ENCODE measurements at places on chromosomes 6 and 20.

- DNase-seq = no peak
Measured at GRCh38 chr20:60535211-60535610, 577.0 kb downstream of the CDH26 start.

DNA sequence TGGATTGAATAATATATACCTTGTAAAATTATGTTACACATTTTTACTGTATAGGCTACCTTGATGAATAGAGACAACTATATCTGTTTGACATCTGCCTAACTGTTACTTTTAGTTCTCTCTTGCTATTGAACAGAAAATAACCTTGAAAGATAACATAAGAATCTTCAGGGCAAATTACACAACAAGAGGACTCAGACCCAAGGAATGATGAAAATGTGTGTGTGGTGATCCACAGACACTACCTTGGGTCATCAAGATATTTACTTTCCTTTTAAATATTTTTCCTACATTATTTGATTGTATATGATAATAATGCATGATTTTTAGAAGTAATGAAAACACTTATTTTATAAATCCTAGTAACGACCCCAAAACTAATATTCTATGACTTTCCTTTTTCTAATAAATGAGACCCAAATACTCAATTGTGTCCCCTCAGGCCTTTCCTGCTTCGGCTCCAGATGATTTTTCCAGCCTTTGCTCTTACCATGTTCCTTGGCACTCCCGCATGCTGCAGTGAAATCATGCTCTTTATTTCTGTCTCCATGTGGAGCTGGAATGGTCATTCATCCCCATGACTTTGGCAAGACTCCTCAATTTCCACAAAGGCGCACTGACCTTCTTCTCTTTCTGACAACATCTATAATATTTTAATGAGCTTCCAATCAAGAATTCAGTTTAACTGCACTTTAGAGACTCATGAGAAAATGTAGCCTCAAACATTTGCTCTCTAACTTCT is 187.6 kb downstream of the EPM2A start:
- DNase-seq = no peak

DNA sequence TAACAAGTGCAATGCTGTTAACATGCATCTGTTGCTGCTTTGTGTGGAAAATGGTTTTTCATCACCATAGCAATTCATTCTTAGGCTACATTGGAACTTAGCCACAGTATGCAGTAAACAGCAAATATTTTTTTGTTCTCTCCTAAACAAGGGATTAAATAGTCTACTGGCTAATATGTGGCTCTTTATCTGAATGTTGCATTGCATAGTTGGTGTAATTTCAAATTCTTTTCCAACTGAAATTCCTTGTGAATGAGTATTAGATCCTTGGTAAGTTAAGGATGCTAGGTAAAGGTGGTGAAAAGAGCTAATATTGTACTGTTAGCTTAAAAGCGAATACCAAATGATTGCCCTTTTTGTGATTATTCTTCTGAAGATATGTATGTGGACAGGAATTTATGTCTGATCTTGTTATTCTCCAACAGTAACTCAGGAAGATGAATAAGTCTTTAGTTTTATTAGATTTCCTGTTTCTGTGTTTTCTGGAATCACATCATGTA is 958 bp downstream of the MLIP start:
- DNase-seq = no peak

DNA sequence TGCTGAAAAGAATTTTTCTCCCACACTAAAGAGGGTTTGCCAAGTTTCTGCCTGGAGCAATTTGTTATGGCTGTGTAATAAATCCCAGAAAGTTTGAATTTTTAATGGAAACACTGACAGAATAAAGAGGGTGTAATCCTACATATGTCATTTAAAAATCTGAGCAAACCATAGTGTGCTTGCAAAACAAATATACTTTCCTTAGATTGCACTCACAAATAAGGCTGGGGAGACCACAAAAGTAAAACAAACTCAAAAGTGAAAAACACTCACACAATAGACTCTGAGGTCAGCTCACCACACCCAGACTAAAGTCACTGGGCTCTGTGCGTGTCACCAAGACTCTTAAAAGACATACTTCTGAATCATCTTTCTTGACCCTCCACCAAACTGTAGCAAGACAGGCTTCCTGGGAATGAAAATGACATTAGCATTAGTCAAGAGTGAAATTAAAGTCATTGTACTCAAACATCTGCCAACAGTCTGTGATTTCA is 4.8 kb upstream of the ATXN1 start:
- no peak for DNase-seq

- DNase-seq = no peak
Measured at GRCh38 chr20:60331688-60332300, 373.6 kb downstream of the CDH26 start.

DNA sequence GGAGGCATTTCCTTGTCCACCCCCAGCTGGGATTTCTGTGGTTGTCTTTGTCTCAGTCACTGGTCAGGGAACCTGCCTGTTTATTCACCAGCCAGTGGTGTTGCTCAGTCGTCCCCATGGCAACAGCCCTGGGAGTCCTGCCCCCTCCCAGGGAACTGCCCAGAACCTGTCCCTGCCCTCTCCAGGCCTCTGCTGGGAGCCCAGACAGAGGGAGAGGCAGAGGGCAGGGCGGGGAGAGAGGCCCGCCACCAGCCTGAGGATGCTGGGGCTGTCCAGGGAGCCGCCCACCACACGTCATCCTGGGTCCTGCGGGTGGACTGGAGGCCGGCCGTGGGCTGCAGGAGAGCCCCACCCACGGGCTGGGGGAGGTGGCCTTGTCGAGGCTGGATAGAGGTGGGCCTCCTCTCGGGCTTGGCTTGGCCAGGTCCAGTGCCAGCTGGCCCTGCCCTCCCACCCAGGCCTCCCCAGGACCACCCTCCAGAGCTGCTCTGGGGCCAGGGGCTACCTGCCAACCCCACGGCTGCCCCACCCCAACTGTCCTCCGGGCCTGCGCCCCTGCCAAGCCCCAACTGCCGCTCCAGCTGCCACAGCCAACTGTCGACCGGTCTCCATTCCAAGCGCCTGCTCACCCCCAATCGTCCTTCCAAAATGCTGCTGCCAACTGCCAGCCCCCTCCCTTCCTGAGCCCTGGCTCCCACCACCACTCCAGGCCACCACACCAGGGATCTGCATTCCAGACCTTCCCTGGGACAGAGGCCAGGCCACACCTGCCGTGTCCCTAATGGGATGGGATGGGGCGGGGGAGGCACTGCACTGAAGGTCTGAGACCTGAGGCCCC is 4.2 kb upstream of the ZBTB46 start:
- no peak for DNase-seq

DNA sequence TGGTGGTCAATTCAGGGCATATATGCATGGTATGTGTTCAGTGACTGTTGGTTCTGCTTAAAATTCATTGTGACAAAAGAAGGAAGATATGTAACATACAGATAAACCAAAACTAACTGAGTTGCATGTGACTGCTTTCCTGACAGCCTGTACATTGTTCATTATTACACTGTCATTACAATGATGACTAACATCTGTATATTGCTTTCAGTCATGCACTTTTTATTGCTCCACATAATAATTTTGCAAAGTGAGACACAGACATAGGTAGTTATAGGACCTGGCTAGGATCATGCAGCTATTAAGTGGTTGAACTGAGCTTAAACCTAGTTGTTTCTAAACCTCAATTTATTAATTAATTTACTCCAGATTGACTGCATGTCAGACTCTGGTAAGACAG is 703.2 kb downstream of the HDGFL1 start:
- DNase-seq = no peak

GRCh38 chr6:132934496-132934895 is 120.1 kb downstream of the RPS12 start:
- no peak for DNase-seq

GRCh38 chr6:144194293-144194810 is 44.0 kb downstream of the STX11 start:
- no peak for DNase-seq

- no peak for DNase-seq
Measured at GRCh38 chr20:40080041-40080652, 608.9 kb downstream of the MAFB start.

- no peak for DNase-seq
Measured at GRCh38 chr6:154962753-154963152, 32.4 kb upstream of the TIAM2 start.

- no peak for DNase-seq
Measured at GRCh38 chr6:137286916-137287315, 67.7 kb upstream of the IFNGR1 start.

DNA sequence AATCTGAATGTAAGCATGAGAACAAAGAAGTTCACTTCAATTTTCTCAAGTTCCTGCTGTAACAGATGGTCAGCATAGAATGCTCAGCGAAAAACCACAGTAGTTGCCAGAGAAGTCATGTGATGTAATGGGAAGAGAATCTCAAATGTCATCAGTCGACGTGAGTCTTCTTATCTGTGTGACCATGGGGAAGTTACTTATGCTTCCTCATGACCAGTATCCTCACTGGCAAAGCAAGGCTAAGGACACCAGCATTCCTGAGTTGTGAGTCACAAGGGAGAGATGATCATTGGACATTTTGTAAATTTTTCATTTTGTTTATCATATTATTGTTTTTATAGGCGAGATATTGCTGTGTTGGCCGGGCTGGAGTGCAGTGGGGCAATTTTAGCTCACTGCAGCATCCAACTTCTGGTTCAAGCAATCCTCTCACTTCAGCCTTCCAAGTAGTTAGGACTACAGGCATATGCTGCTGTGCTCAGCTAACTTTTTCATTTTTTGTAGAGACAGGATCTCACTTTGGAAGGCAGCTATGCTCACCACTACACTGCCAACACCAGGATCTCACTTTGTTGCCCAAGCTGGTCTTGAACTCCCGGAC is 21.9 kb downstream of the SGK1 start:
- DNase-seq = no peak

DNA sequence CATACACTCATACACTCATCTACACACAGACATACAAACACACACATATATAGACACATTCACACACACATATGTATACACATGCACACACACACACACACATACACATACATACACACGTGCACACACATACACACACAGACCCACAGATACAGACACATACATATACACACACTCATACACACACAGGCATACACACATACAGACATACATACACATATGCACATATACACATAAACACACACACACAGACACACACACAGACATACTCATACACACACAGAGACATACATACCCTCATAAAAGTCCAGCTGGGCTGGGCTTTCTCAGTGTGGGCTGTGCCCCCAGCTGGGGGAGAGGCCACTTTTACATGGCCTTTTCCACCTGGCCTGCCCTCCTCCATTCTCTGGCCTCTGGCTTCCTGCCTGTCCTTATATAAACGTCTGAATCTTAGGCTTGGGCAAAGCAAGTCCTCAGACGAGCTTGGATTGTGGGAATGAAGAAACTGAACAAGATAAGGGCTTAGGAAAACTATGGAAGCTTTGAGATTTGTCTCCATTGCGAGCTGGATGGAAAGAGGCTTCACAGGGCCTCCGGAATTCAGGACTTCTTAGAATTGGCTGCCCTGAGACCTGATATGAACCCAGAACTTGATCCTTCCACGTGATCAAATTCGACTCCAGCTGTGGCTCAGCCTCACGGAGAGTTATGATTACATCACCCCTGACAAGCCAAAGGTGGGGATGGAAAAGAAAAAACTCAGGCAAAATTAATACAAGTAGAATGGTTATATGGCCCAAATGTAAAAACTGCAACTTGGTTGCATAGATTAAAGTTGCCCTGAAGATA is 22.5 kb upstream of the CST3 start:
- no peak for DNase-seq

DNA sequence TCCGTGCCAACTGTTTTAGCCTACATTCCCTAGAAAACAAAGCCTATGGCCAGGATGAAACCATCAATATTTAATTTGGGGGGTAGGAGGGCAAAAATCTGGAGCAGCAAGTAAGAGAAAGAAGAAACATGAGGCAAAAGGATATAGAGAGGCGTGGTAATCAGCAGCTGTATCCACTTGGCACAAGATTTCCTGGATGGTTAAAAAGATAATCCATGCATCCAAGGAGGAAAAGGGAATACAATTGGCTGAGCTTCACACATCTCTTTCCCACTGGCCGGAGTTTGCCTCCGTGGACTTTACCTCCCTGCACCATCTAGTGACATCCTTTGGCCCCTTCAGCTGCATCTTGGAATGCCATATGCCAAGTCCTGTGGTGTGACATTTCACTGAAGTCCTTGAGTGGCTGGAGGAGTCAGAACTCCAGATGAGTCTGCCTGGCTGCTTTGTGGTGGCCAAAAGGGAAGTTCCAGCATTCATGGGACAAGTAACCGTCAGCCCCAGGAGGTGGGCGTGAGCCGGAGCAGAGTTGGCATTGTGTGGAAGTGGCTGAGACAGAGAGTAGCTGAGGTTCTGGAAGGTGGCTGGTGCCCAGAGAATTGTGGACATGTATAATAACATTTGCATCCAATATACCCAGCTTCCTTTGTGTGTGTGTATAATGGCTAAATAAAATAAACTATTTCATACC is 13.7 kb upstream of the TMX4 start:
- DNase-seq = no peak

DNA sequence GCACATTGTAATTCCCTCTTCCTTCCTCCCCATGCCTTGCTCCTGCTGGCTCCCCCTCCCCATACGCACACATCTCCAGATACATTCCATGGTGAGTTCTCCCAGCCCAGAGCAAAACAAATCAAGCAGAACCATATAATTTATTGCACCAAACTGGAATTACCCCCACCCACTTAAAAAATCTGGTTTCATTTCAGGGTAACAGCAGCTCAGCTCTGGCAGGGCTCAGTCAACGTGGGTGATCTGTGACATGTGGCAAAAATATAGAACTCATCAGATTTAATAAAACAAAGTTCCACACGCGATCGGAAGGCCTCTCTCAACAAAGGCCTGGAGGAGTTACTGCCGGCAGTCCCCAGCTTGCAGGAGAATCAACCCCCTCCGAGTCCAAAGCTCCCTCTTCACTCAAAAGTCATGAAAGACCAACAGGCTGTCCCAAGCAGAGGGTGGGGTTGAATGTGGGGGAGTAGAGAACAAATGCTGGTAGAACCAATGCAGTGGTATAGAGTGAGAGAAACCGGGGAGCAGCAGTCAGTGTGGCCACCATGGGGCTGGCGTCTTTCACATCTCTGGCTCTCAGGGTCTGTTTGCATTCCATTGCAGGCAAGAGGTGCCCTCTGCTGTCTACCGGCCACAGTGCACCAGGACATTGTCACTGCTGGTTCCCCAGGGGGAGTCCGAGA is 323.3 kb upstream of the NT5E start:
- no peak for DNase-seq

DNA sequence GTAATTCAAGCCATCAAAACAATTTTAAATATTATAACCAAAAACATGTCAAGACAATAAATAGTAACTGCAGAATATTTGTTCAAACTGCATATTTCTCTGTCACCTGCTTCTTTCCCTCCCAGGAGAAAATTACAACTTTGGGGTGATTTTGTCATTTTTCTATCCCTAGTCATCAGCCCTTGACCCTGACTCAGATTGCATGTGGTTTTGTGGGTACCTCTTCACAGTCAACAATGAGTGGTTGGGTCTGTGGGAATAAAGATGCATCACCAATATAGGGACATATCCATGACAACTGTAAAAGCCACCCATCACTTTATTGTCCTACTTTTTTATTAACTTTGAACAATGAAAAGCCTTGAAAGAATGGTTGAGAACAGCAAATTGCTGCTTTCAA is 7.3 kb downstream of the COL10A1 start:
- no peak for DNase-seq

GRCh38 chr6:164072240-164072666 is 657.7 kb downstream of the QKI start:
- DNase-seq = no peak
